Fibroblast of skin of back (primary cell): ENCODE measurements at places on chromosomes 1 and 21.

- peak; percentile 56 for DNase-seq
Measured at GRCh38 chr1:72439036-72439435, 156.7 kb upstream of the NEGR1 start.

DNA sequence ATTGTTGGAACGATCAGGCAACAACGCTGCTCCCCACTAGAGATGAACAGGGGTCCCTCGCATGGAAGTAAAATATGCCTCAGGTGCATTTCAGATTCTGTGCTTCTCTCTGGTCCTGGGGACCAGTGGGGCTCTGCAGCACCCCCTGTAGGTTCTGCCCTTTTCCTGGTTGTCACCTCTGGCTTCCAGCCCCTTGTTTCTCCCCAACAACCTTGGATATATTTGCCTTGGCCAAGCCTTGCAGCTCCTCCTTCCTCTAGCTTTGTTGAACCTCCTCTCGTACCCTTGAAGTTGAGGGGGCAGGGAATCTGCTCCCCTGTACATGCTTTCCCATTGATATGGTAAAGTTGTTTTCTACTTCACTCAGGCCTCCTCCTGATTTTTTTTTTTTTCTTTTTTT, 5.4 kb upstream of the RGSL1 start:
- no peak for DNase-seq

DNA sequence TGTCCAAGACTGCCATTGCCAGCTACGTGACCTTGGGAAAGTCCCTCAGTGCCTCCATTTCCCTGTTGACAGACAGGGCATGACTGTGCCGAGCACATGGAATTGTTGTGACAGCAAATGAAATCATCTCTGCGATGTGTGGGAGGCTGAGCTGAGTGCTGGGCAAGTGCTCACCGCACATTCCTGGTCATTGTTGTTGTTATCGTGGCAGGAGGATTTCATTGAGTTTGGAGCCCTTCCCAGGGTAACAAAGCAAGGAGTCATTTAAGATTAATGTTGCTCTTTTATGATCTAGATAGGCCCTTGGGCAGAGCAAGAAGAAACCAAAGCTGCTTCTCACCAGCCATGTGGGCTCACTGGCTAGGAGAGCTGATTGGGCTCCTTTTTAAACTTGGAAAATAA, 39.6 kb upstream of the ITPKB start:
- DNase-seq = peak; percentile 92

DNA sequence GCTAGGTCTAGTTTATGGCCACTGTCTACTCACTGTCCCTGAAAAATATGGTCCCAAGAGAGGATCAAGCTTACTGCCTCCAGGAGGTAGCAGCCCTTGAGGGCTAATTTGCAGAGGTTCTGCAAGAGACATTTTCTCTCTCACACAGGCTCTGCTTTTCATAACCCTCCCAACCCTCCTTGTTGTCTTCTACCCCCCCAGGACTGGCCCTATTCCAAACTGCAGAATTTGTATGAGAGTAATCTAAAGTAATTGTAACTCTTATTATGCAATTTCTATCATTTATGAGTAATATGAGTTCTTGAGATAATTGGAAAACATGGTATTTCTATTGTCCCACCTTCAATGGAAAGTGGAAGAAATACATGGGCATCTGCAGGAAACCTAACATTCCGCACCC, 70.4 kb upstream of the CD55 start:
- DNase-seq = no peak

DNA sequence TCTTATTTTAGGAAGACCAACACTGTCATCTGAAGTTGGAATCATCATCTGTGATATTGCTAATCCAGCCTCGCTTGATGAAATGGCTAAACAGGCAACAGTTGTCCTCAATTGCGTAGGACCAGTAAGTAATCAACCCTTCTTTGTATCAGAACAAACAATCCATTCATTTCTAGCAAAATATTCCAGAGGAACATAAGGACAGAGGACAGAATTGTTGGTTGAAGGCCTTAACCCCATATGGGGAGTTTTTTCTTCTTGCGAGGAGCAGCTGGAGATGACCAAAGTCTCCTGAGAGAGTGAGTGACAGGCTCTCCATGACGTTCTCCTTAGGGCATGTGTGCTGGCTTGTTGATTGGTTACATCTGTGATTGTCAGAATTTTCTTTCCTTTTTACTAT, 2.7 kb downstream of the SCCPDH start:
- DNase-seq = no peak

- no peak for DNase-seq
Measured at GRCh38 chr1:200242110-200243041, 167.5 kb downstream of the ZNF281 start.

- no peak for DNase-seq
Measured at GRCh38 chr1:47725000-47725473, 272.1 kb downstream of the TRABD2B start.

- DNase-seq = peak; percentile 49
Measured at GRCh38 chr1:235022341-235022980, 106.2 kb downstream of the TOMM20 start.

DNA sequence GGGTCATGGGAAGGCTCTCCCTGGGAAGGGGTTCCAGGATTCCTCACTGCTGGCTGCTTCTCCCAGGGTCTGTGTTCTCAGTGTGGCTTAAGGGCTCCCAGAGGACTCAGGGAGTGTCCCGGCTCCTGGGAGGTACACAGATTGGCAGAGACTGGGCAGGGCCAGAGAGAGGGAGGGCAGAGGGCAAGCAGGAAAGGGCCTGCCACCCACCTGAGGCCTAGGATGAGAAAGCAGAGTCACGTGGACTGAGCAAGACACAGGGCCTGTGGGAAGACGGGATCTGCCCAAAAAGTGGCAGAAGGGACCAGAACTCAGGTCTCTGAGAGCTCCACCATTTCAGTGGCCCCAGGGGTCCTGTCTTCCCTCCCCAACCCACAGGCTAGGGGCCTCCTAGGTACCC, 871 bp downstream of the SLFNL1 start:
- no peak for DNase-seq

DNA sequence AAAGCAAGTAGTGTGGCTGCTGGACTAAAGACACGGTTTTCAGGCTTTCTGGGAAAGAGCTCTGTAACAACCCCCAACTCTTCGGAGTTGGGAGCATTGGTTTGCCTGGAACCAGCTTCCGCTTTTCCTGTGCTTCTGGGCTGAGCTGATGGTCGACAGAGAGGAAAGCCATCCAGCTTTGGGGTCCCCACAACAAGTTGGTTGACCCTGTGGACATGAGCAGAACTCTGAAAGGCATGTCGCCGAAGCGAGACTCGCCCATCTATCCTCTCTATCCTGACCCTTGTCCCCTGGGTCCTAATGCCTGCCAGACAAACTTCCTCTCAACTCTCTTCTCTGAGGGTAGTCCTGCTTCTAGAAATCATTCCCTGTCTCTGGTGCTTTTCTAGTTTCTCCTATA, 31.9 kb upstream of the FCGR2A start:
- DNase-seq = no peak

DNA sequence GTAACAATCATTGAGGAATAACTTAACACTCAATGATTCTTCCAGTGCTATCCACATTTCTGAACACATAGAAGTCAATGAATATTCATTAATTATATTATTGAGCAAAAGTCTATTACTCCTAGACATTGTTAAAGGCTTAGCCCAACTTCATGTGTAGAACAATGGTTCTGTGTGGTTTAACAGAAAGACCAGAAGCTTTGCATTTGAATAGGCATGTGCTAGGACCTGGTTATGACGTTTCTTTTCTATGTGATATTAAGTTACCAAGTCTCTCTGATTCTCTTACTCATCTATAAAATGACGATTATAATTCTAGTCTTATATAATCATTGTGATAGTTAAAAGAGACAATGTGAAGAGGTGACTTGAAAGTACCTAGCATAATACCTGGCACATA, 5.2 kb downstream of the NTMT2 start:
- no peak for DNase-seq

DNA sequence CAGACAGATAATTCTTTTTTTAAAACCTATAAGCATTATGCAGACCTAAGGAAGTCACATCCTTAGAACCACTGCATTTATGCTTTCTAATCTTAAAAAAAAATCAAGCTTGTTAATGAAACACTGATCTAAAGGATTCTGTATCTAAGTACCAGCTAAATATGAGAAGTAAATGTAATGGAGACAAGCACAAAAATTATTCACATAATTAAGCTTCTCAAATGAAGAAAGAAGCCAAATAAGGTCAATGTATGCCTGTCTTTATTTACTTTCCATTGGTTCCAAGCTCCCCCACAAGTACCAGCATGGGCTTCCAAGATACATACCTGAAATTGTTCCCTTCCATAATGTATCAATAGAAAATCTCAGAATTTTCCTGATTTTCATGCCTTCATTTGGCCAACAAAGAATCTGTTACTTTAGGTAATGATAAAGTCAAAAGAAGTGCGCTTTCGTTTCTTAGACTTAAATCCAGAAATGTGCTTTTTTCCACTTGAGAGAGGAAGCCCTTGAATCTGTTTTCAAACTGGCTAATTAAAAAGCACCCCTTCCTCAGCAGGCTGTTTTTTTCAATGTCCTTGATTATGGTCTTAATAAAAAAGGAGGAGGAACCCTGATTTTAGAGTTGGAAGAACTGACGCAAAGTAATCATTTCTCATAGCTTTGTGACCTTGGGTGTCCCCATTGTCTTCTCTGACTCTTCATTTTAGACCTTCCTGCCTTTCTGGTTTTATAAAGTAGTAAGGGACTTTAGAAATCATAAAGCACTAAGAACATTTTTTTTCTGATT, 3.8 kb downstream of the RGS2 start:
- DNase-seq = no peak

DNA sequence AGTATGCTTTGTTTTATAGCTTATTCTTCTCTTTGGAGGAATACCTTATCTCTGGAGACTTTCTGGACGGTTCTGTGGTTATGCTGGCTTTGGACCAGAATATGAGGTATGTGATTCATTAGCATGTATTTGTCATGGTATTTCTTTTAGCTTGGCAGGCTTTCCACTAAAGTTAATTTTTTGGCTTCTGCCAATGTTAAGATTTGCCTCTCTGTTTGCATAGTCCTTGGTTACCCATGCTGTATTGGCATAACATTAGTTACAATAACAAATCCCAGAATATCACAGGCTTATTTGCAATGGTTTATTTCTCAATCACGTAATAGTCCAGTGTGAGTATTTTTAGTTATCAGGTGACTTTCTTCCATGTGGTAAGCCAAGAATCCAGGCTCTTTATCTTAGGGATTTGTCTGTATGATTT, 9.7 kb downstream of the ZMPSTE24 start:
- DNase-seq = peak; percentile 87

- no peak for DNase-seq
Measured at GRCh38 chr1:6101826-6102531, 56.3 kb downstream of the KCNAB2 start.

DNA sequence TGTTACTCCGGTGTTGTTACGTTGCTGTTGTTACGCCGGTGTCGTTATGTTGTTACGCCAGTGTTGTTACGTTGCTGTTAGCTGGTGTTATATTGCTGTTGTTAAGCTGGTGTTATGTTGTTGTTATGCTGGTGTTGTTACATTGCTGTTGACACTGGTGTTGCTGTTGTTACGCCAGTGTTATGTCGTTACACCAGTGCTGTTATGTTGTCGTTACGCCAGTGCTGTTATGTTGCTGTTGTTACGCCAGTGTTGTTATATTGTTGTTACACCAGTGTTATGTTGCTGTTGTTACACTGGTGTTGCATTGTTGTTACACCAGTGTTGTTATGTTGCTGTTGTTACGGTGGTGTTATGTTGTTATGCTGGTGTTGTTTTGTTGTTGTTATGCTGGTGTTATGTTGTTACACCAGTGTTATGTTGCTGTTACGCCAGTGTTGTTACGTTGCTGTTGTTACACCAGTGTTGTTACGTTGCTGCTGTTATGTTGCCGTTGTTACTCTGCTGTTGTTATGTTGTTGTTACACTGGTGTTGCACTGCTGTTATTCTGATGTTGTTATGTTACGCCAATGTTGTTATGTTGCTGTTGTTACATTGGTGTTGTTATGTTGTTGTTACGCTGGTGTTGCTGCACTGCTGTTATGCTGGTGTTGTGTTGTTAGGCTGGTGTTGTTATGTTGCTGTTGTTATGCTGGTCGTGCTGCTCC, 25.6 kb downstream of the H6PD start:
- DNase-seq = no peak

DNA sequence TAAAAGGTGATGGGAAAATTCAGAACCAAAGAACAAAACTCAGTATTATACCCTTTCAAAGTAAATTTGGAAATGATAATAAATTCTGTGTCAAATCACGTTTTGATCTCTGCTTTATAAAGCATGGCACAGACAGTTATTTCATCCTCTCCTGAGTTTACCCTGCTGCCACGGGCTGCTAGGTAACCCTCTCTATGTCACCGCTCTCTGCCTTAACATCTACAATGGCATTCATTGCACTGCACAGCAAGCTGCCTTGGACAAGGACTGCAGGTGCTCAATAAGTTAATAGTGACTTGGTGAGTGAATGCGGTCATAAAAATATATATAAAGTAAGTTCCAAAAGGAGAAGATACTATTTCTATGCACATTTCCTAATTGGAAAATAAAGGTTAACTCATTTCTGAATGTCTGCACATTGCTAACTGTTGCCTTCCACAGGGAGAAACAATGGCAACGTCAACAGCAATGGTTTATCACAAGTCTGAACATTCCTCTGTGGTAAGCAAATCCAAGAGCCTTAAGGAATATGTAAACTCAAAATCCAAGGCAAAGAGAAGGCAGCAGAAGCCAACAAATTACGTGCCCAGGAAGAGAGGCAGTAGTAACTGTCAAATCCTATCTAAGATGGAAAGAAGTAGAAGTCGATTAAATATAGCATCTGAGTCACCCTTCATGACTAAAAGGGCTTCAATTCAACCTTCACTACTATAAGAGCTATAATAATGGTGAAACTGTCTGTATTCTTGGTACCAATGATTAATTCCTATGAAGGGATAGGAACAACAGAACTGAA, 19.4 kb downstream of the FYB2 start:
- DNase-seq = peak; percentile 52

DNA sequence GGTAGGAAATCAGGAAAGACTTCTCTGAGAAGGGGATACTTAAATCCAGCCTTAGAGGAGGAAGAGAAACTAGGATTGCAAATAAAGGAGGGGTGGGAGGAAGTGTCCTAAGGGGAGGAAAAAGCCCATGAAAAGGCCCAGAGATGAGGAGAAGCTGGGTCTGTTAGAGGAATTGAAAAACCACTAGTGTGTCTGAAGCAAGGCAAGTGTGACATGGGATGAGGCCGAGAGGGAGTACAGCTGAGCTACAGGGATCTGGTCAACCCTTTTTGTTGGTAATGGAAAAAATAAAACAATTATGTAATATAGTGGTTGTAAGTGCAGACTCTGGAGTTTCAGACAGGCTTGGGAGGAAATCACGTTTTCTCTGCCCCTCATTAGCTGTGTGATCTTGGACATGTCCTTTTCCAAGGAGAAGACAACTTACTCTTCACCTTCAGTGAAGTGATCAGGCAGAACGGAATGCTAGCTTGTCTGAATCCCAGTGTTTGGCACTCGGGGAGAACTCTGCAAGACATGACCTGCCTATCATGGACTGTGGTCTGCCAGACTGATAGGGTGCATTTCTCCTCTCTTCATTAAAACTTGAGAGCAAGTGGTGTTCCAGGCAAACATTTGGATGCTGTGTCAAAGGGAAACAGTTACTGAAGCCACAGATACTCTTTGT, 7.4 kb upstream of the S100A10 start:
- no peak for DNase-seq

GRCh38 chr1:63898428-63899196, 124.8 kb downstream of the ROR1 start:
- DNase-seq = no peak

- no peak for DNase-seq
Measured at GRCh38 chr1:207869859-207870258, 41.1 kb downstream of the CD34 start.

- no peak for DNase-seq
Measured at GRCh38 chr1:73727036-73727435, 470.9 kb downstream of the LRRIQ3 start.

- no peak for DNase-seq
Measured at GRCh38 chr1:169618367-169618766, 11.6 kb downstream of the SELP start.

- DNase-seq = no peak
Measured at GRCh38 chr1:19481826-19482398, 3.4 kb downstream of the CAPZB start.
